Amygdala (tissue), 56 donors: ENCODE measurements at places on chromosomes 6 and 20.

DNA sequence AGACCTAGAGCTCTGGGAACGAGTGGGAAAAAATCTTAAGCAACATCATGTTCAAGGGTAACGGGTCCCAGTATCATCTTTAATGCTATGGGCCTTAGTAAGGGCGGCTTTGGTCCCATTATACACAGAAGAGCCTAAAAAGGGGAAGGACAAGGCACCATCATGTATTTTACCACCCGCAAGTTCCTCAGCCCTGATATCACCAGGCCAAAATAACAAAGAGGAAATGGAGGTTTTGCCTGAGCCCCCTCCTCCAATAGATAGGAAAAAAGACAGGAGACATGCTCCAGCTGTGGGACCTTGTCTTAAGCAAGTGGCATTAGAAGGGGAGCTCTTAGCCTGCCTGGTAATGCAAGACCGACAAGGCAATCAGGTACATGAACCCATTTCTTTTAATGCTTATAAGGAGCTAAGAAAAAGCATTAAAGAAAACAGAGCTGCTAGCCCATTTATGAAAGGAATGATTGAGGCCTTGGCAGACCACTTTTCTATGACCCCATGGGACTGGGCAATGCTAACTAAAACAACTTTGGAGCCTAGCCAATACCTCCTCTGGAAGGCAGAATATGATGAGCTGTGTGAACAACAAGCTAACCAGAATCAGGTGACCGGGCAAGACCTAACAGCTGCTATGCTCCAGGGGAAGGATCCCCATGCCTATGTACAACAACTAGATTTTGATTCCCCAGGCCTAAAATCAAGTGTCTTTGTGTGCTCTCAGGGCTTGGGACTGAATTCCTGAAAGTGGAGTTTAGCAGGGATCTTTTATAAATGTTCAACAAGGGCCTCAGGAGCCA is 23.2 kb downstream of the HLA-DPA1 start:
- no peak for DNase-seq

GRCh38 chr6:152595499-152595898 is 41.7 kb downstream of the SYNE1 start:
- DNase-seq, result no peak

- no peak for DNase-seq
These were observed 16.7 kb downstream of the DYNLT1 start for GRCh38 chr6:158627940-158628211.

DNA sequence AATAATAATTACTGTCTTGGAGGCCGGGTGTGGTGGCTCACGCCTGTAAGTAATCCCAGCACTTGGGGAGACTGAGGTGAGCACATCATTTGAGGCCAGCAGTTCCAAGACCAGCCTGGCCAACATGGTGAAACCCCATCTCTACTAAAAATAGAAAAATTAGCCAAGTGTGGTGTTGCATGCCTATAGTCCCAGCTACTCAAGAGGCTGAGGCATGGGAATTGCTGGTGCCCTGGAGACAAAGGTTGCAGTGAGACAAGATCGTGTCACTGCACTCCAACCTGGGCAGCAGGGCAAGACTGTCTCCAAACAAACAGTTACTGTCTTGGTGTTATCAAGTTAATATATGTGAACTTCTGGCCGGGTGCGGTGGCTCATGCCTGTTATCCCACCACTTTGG is 4.9 kb downstream of the RRP36 start:
- no peak for DNase-seq

DNA sequence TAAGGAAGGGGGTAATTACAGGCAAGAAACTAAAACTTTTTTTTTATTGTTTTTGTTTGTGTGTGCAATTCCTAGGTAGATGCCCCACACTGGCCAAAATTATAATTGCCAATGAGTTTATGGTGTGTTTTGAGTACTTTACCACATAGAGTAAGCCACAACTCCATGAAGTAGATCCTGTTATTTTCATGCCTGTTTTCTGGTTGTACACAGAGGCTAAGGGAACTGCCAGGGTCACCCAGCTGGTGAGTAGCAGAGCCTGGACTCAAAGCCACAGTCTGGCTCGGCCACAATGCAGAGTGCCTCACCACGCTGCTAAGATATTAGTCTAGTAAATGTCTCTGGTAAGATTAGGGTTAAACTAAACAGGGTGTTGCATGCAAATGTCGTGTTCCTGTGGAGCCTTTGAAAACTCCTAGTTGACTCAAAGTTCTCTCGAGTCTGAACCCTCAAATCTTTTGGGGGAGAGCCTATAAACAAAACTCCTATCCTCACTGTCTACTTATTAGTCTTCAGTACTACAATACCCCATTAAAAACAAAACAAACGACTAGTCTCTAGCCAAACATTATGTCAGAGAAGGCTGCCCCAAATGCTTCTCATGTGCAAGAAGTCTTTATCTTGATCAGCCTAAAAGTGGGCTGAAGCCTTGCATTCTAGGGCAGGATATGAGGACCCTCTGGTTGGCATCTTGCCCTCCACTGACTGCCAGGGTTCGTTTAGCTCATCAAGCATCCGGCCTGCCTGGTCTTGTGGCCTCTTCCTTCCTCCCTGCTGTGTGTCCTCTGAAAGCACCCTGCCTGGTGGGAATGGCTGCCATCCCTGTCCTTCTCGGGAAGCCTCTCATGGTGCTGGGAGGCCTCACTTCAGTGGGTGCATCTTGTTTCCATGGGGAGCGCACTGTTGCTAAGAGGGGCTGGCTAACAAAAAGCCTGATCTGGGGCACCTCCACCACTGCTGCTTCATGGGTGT is 4.2 kb downstream of the DUSP22 start:
- DNase-seq, result no peak

DNA sequence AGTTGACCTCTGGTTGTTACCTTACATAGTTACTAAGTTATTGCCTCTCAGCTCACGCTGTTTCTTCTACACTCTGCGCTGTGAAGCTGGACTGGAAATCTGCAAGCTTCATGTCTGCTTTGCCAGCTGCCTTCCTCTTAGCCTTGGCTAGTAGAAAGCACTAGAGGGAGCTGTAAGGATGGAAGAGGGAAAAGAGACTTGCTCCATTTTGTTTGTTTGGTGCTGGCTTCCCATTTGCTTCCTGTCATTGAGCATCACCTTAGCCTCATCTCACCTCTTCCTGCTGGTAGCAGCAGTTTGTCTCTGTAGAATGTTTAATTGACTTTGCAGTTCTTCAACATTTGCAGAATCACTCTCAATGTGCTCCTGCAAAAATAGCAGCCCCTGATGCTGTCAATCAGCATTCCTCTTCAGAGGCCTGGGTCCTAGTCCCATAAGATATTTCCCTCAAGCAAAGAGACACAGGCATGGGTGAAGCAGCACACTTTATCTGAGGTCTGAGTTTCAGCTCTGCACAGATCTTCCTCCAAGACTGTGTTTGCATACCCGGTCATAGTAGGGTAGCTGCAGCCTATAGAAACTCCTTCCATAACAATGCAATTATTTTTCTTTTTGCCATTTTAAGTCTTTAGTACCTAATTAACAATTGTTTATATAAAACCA is 302.2 kb upstream of the EPHA7 start:
- DNase-seq, result no peak

- DNase-seq, result no peak
These were observed 58.2 kb downstream of the TRIM27 start for GRCh38 chr6:28865401-28866204.

DNA sequence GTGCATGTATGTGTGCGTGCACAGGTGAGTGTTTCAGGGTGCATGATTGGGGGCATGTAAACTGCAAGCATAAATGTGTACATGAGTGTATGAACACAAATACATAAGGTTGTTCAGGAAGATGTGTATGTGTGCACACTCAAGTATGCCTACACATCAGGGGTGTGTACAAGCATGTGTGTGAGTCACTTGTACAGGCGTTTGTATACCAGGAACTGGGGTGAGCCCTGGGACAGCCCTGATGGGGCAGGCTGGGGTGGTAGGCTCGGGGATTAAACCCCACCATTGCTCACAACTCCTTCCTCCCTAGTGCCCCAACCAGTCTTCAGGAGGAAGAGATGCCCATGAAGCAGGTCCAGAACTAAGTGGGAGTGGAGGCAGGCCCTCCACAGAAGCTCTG is 4.3 kb downstream of the CRIP3 start:
- no peak for DNase-seq

GRCh38 chr6:16514249-16514648 is 247.0 kb downstream of the ATXN1 start:
- DNase-seq, result no peak

GRCh38 chr6:17202526-17202925 is 78.6 kb upstream of the RBM24 start:
- DNase-seq, result no peak

- DNase-seq, result no peak
These were observed 627.3 kb upstream of the SLC35B3 start for GRCh38 chr6:9062596-9062995.

DNA sequence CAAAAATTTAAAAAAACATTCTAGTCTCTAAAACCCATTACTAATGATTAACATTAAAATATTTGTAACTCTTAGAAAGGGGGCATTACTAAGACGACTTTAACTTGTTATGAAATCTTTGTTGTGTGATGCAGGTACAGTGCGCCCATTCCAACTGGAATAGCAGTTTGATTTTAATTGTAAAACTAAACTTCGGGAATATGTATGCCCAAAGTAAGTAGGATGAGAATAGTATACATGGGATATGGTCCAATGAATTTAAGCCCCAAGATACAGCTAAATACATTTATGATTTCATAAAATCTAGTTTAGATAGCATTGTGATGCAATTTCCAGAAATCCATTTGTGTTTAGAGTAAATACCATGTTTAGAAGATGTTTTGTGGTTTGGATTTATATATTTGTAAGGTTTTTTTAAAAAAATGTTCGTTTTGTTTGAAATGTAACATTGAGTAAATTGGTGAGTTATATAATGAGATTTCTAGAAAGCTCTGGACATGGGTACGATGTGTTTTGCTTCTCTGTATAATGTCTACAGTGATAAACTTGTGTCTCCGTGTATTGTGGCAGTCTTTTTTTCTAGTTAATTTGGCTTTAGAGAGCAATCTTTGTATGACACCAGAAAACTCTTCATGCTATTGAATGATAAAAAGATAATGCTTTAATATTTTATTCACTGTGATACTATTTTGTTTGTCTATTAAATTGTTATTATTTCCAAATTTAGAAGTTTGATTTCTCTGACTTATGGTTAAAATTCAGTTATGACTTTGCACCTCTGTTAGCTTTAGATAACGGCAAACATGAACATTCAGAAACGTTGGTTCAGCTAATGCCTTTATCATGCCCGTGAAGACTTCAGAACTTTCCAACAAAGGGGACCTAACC is 54.8 kb downstream of the RNF182 start:
- no peak for DNase-seq

- DNase-seq, result no peak
These were observed 6.0 kb downstream of the SCUBE3 start for GRCh38 chr6:35219683-35220326.

DNA sequence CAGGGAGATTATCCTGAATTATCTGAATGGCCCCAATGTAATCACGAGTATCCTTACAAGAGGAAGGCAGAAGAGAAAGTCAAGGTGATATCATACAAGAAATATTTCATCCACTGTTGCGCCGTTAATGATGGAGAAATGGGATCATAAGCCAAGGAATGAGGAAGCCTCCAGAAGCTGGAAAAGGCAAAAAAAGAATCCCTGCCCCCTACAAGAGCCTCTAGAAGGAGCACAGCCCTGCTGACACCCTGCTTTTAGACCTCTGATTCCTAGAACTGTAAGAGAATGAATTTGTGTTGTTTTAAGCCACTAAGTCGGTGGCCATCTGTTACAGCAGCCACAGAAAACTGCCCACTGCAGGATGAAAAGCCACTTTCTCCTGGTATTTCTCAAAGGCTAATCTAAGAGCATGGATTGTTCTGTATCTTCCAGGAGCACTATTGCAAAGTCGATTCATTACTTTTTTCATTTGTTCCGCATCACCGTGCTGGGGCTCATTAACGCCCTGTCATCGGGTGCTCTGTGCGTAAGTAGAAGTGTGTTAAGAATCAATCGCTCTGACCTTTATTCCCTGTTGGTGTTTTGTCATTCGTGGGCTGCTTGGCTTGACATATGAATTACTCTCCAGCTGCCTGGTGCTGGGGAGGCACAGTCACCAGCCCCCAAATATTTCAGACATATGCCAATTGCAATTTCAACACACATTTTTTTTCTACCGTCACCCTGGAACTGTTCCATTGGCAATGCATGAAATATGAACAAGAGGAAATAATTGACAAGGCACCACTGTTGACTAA is 117.0 kb downstream of the PCSK2 start:
- DNase-seq, result no peak

- no peak for DNase-seq
These were observed 365.5 kb downstream of the THBS2 start for GRCh38 chr6:168888102-168888501.

DNA sequence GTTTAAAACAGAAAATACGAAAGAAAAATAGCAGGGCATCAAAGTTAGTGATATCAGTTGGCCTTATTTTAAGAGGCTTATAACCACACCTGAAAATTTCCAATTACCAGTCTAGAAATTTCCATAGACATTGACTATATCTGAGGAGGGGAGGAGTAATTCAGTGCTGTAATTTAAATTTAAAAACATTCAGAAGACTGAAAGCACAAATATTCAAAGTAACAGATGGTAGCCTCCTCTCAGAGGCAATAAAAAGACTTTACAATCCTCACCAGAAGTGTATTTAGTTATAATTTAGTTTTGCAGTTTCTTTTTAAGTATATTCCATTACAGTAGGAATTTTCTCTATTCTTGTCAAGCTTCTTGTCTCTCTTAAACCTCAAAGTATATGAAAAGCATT is 18.4 kb upstream of the LOC128125822 start:
- DNase-seq, result no peak

DNA sequence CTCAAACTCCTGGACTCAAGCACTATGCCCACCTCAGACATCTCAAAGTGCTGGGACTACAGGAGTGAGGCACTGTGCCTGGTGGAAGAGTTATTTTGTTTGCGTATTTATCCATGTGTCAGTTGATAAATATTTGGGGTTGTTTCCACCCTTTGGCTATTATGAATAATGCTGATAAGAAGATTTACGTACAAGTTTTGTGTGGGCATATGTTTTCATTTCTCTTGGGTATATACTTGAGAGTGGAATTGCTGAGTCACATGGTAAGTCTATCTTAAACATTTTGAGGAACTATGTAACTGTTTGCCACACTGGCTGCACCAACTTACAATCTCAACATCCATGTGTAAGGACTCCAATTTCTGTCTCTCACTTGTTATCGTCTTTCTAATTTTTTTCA is 200.3 kb downstream of the RNGTT start:
- no peak for DNase-seq

GRCh38 chr6:158073776-158074175 is 92.1 kb downstream of the SYNJ2 start:
- no peak for DNase-seq

GRCh38 chr6:148758492-148758891 is 11.7 kb downstream of the UST start:
- no peak for DNase-seq

DNA sequence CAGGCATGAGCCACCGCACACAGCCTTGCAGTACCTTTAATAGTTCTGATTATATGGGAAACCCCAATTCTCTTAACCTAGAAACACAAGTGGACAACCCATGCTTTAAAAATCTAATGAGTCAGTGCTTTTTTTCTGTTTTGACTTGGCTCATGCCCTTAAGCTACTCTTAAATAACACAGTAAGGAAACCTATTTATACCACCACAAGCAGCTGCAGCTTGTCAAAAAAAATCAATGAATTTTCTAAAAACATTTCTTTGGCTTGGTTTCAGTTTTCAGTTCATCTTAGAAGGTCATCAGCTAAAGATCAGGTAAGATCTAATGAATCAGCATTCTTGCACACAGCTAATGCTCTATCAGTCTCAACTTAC is 124.1 kb upstream of the DST start:
- no peak for DNase-seq
